ENCODE measurements at places on chromosomes 11 and 22. TPM values are rescaled to one million over a fixed set of nuclear protein-coding genes. Genes with fewer than 3 reads are reported as not detected.

DNA sequence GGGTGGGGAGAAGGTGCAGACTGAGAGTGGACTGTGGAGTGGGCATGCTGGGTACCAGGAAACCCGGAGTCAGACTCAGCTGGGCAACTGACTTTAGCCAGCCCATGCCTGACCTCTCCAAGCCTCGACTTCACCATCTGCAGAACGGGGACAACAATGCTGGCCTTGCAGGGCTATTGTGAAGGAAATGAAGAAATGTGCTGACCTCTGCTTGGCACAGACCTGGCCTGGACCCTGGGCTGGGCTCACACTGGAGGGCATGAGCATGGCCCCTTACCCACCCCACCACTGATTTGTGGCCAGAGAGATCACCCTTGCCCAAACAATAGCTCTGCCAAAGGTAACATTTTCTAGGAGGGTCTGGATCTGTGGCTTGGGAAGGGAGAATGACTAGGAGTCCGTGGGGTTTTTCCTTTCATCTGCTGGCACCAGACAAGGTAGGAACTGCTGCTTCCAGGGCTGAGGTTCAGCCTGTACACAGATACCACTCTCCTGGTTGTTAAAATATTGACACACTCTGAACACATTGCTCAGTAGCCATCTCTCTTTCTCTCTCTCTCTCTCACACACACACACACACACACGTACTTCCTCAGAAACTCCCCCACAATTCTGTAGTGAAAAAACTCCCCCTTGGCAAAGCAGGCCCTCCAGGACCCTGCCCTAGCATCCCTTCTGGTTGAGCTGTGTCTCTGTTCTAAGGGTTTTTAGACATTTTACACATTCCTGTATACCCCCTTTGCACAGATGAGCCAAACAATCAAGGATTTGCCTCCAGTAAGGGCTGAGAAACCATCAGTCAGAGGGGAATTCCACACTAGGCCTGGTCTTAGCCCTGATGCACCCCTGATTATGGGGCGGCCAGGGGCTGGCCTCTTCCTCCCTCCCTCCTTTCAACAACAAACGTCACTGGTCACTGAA is 1.0 kb downstream of the MOGAT2 start:
- H3K4me3 ChIP-seq, result no peak overlapping the region
- H3K4me1 ChIP-seq, result peaks cover 4% of the 10 kb centered on the region
- peaks cover 23% of the 10 kb centered on the region for H3K27me3 ChIP-seq
- no peak overlapping the region for H3K27ac ChIP-seq

The KCNJ1 gene
- not detected for total RNA-seq

GRCh38 chr11:18729426-18729825 is 3.4 kb upstream of the IGSF22 start:
- H3K27me3 ChIP-seq, result peaks cover 2% of the 10 kb centered on the region
- H3K4me3 ChIP-seq, result no peak overlapping the region
- H3K36me3 ChIP-seq, result no peaks in the 10 kb centered on the region
- DNase-seq, result no peak
- H3K27ac ChIP-seq, result no peak overlapping the region
- H3K4me1 ChIP-seq, result no peaks in the 10 kb centered on the region

DNA sequence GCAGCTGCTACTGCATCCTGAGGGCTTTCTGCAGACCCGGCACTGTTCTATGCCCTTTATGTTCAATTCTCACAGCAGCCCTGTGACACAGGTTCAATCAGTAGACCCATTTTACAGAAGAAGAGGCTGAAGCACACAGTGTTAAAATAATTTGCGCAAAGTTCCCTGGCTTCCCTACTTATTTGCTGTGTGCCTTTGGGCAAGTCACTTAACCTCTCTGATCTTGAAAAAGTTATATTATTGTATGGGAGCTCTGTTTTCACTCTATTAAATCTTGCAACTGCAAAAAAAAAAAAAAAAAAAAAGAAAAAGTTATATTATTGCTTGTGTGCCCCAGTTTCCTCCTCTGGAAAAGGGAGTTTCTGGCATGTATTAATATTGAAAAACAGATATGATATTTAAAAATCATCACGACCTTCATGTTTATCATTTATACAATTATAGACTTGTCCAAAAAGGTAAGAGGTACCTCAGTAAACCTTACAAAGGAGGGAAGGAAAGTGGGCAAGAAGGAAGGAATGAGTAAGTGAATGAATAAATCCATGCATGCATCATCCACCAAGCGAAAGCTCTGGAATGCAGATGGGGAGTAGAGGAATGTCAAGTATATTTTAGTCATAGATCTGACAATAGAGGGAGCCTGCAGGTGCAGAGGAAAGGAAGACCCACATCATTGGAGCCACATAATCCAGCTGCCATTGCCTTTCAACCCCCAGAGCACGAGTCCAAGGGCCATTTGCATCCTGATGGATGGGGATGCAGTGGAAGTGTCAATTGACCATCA is 21.2 kb upstream of the ISX start:
- peaks cover under 1% of the 10 kb centered on the region for H3K4me1 ChIP-seq
- DNase-seq, result no peak
- peaks cover 9% of the 10 kb centered on the region for H3K27me3 ChIP-seq
- H3K4me3 ChIP-seq, result no peak overlapping the region

DNA sequence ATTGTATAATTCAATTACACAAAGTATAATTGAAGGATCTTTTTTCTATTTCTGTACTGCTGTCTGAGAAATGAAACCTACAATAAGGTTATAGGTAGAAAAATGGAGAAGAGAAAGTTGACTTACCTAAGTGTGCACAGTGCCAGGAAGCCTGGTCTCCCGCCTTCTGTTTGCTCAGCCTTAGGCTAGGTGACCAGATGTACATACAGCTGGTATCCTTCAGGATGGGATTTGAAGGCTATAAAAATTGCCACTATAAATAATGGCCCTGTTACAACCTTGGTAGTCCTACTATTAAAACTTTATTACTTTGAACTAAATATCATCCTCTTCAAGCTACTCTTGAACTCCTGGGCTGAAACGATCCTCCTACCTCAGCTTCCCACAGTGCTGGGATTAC is 19.7 kb downstream of the OR51E2 start:
- H3K4me3 ChIP-seq, result no peak overlapping the region
- no peak overlapping the region for H3K27ac ChIP-seq
- peaks cover 4% of the 10 kb centered on the region for H3K4me1 ChIP-seq
- no peaks in the 10 kb centered on the region for H3K36me3 ChIP-seq

- H3K27ac ChIP-seq, result no peak overlapping the region
- H3K4me3 ChIP-seq, result peak overlapping the region; percentile 46
- DNase-seq, result no peak
- peaks cover 3% of the 10 kb centered on the region for H3K4me1 ChIP-seq
- H3K27me3 ChIP-seq, result peaks cover 15% of the 10 kb centered on the region
These were observed 49.0 kb downstream of the MUC15 start for GRCh38 chr11:26522912-26523610.

The CST6 gene
- 1.1 TPM for total RNA-seq

The RIC3 gene
- total RNA-seq, result 2.4 TPM

The LIF gene
- 16.9 TPM for total RNA-seq

- H3K27me3 ChIP-seq, result no peaks in the 10 kb centered on the region
- no peak overlapping the region for H3K4me3 ChIP-seq
- peak overlapping the region; percentile 40 for H3K27ac ChIP-seq
These were observed 106.8 kb downstream of the RBFOX2 start for GRCh38 chr22:35921777-35922176.

DNA sequence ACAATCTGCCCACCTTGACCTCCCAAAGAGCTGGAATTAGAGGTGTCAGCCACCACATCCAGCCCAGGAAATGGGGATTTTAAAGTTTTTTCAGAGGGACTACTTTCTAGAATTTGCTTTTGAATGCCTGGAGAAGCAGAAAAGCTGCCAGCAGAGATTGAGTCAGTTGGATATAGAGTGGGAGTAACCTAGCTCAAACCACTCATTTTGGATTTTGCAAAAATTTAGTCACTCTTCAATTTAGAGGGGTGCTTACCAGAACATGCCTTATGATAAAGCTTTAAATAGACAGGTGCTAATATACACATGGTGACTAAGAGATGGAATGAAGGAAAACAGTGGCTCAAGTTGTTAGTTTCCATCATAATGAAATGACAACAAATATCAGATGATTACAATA is 26.5 kb upstream of the PSMA1 start:
- no peak for DNase-seq
- H3K36me3 ChIP-seq, result no peaks in the 10 kb centered on the region
- no peaks in the 10 kb centered on the region for H3K27me3 ChIP-seq

- no peak overlapping the region for H3K27ac ChIP-seq
- no peak overlapping the region for H3K4me3 ChIP-seq
- H3K36me3 ChIP-seq, result no peaks in the 10 kb centered on the region
- H3K4me1 ChIP-seq, result peaks cover 10% of the 10 kb centered on the region
- H3K27me3 ChIP-seq, result no peaks in the 10 kb centered on the region
- no peak for DNase-seq
These were observed 250.1 kb upstream of the LUZP2 start for GRCh38 chr11:24246715-24247114.

The HBB gene
- total RNA-seq, result not detected

DNA sequence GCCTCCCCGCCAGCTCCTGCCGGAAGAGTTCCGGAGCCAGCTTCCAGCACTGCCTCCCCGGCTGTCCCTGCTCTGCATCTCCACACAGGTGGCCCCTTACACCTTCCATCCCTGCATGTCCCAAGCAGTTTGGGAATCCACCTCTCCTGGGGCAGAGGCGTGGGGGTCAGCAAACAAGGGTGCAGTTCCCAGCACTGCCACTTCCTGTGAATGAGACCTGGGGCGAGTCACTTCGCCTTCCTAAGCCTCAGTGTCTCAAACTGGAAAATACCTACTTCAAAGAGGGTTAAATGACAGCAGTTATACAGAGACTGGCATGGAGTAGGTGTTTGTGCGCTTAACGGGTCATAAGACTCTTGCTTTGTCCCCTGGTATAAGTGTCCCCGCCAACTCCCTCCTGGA is 5.2 kb downstream of the CYTH4 start:
- peaks cover 50% of the 10 kb centered on the region for H3K27me3 ChIP-seq
- H3K27ac ChIP-seq, result no peak overlapping the region

- H3K4me1 ChIP-seq, result peaks cover 21% of the 10 kb centered on the region
- H3K27ac ChIP-seq, result peak overlapping the region; percentile 68
- peaks cover 2% of the 10 kb centered on the region for H3K36me3 ChIP-seq
- H3K27me3 ChIP-seq, result peaks cover 4% of the 10 kb centered on the region
- DNase-seq, result no peak
These were observed 33.7 kb upstream of the MPPED1 start for GRCh38 chr22:43377896-43378704.

- H3K36me3 ChIP-seq, result no peaks in the 10 kb centered on the region
- peaks cover 19% of the 10 kb centered on the region for H3K27me3 ChIP-seq
- no peak overlapping the region for H3K27ac ChIP-seq
- DNase-seq, result no peak
- H3K4me3 ChIP-seq, result no peak overlapping the region
These were observed 37.4 kb downstream of the DUSP8 start for GRCh38 chr11:1534682-1535081.

- H3K4me1 ChIP-seq, result peaks cover 37% of the 10 kb centered on the region
- peak overlapping the region; percentile 82 for H3K4me3 ChIP-seq
- H3K27me3 ChIP-seq, result no peaks in the 10 kb centered on the region
- H3K27ac ChIP-seq, result peak overlapping the region; percentile 64
- H3K36me3 ChIP-seq, result no peaks in the 10 kb centered on the region
These were observed 6.3 kb downstream of the RASSF7 start for GRCh38 chr11:567011-567628.

The BTG4 gene
- total RNA-seq, result not detected

The SLC6A5 gene
- not detected for total RNA-seq

DNA sequence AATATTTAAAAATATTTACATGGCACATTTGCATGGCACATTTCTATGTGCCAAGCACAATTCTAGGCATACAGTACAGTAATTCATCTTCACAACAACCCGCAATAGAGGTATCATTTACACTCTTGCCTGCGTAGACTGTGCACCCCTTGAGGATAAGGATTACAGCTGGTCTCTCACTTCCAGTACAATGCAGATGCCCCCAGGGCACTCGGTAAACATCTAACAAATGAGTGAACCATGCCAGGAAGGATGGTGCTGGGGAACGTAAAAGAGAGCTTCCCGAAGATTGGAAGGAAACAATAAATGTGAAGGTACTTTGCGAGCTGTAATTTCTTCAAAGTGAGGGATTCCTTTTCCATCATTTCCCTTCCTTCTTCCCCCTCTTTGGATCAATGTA is 1.3 kb downstream of the PRPF19 start:
- H3K4me1 ChIP-seq, result peaks cover 24% of the 10 kb centered on the region
- DNase-seq, result no peak
- peaks cover 23% of the 10 kb centered on the region for H3K27me3 ChIP-seq
- peaks cover 3% of the 10 kb centered on the region for H3K36me3 ChIP-seq
- peak overlapping the region; percentile 70 for H3K27ac ChIP-seq
- peak overlapping the region; percentile 84 for H3K4me3 ChIP-seq

- no peaks in the 10 kb centered on the region for H3K36me3 ChIP-seq
- H3K4me3 ChIP-seq, result no peak overlapping the region
- peaks cover 9% of the 10 kb centered on the region for H3K27me3 ChIP-seq
- DNase-seq, result no peak
- H3K4me1 ChIP-seq, result peaks cover 10% of the 10 kb centered on the region
These were observed 52.5 kb upstream of the SYN3 start for GRCh38 chr22:33110562-33111163.

GRCh38 chr11:44615041-44615755 is 49.7 kb downstream of the CD82 start:
- H3K27ac ChIP-seq, result no peak overlapping the region
- no peak for DNase-seq
- H3K4me3 ChIP-seq, result no peak overlapping the region
- no peaks in the 10 kb centered on the region for H3K36me3 ChIP-seq

The ZNF280A gene
- total RNA-seq, result not detected

DNA sequence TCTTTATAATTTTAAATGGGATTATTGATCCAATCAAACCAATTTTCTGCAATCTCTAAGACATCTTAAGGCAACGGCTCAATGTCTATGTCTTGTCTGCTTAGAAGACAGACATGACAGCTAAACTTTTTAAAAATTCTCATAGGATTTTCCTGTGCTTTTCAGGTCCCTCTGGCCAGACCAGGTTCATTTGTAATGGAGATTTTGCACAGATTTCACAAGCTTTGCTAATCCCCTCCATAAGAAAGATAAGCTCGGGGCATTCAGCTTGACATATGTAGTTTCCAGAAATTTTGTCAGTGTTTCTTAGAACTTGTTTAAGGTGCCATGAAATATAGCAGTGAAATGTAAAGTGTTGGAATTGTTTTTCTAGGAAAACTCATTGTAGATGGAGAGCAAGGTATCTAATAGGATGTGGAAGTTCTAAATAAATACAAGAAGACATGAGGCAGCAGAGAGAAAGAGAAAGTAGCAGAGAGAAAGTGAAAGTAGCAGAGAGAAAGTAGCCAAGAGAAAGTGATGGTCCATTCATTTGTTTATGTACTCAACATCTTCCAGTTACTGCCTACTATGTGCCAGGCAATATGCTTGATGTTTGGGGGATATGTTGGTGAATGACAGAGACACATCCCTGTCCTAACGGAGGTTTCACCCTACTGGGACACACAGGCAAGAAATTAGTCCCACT is 219.1 kb upstream of the ARHGAP42 start:
- no peak for DNase-seq
- H3K36me3 ChIP-seq, result no peaks in the 10 kb centered on the region
- no peak overlapping the region for H3K4me3 ChIP-seq
- peak overlapping the region; percentile 11 for H3K27ac ChIP-seq
- H3K4me1 ChIP-seq, result peaks cover 8% of the 10 kb centered on the region

The CD3E gene
- total RNA-seq, result not detected

The MOGAT2 gene
- total RNA-seq, result not detected

The OR51G1 gene
- total RNA-seq, result not detected

GRCh38 chr22:42249831-42250230 is 20.6 kb downstream of the TCF20 start:
- DNase-seq, result no peak
- peaks cover 10% of the 10 kb centered on the region for H3K36me3 ChIP-seq
- H3K4me1 ChIP-seq, result no peaks in the 10 kb centered on the region
- no peaks in the 10 kb centered on the region for H3K27me3 ChIP-seq

The OR8A1 gene
- total RNA-seq, result not detected

Data from mesothelial cell of epicardium (in vitro differentiated cells).